ENCODE measurements at places on chromosomes 5 and 9.

GRCh38 chr9:68426755-68427154 is 70.3 kb downstream of the PGM5 start:
- DNase-seq = no peak

DNA sequence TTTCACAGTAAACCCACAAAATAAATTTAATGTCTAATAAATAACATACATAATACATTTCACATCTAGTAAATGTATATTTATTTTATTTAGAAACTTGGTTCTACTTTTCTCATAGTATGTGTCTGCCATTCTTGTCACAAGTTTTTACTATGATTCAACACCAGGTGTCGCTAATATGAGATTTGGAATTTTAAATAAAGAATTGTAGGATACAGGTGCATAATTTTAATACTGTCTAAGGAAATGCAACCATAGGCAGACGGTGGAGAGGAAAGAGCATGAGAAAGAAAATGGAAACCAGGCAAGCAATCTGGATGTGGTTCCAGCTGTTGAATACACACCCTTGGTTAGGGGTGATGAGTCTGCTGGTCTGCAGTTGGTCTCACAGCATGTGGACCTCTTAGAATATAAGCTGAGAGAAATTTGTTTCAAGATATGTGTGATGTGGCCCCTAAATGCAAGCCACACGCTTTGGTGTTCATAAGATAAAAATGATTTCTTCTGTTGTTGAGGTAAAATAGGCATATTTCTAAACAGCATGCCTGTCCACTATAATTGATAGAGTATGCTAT is 114.7 kb upstream of the TXNDC8 start:
- no peak for DNase-seq

DNA sequence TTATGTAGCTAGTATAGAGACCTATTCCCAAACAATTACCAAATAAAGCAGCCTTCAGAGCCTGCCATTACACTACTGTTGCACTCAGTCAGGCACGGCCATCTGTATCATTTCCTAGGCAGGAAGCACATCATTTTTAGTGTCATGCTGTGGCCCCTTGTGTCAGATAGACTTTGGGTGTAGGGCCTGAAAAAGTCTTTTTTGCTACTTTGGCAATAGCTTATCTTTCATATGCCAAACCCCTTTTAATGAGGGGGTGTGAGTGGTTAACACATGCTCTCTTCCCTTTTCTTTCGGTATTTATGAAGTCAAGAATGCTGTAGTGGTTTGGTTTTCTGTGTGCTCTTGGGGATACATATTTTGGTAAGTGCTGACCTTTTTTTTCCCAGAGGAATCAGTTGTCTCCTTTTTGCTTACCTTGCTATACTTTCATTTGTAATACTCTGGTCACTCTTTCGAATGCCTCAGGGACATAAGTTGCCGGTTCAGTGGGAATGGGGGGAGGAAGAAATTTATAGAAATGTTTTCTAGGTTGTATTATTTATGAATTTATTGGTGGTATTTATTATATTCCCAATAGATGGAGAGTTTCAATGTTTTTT is 209.8 kb downstream of the CSNK1G3 start:
- no peak for DNase-seq

DNA sequence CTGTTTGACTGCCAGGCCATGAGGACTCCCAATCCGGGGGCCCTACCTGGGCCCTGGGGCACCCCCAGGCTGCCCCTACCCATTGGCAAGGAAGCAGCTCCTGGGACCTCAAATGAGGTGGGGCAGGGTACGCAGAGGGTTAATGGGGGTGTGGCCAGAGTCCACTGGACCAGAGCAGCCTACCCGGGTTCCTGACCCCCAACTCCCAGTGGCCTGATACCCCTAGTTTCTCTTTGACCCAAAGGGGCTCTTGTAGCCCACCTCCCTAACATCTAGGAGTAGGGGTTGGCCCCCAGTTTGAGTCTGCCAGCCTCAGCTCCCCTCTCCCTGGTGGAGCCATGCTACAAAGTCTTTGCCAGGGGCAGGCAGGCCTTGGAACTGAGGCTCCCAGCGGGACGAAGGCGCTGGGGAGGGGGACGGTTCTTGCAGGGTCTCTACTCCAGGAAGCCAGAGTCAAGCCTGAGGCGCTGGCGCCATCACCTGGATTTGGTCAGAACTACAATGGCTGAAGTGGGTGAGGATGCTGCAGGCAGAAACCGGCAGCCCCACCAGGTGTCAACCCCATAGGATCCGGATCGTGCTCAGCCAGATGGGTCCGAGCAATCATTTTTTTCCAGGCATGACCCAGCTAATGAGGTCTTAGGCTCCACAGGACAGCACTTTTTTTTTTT is 8.4 kb upstream of the CERCAM start:
- no peak for DNase-seq

DNA sequence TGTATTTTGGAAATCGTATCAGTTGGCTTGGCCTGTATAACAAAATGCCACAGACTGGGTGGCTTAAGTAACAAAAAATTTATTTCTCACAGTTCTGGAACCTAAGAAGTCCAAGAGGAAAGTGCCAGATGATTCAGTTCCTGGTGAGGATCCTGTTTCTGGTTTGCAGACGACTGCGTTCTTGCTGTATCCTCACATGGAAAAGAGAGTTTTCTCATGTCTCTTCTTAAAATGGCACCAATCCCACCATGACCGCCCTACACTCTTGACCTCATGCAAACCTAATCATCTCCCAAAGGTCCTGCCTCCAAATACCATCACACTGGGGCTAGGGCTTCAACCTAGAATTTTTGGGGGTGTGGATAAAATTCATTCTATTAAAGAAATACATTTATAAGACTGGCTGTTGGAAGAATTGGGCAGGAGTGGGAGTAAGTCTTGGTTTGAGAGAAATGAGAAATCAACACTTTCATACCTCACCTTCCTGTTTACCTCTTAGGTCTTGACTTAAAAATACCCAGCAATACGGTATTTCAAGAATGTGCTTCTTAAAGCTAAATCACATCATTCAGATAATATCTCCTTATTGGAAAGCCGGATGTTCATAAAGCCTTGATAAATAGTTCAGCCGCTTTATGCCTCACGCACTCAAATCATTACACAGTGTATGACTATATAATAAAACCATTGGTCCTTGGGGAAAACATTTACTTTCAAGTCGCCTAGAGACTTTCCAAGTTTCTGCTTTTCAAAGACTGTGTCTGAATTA is 28.7 kb downstream of the PTTG1 start:
- no peak for DNase-seq

DNA sequence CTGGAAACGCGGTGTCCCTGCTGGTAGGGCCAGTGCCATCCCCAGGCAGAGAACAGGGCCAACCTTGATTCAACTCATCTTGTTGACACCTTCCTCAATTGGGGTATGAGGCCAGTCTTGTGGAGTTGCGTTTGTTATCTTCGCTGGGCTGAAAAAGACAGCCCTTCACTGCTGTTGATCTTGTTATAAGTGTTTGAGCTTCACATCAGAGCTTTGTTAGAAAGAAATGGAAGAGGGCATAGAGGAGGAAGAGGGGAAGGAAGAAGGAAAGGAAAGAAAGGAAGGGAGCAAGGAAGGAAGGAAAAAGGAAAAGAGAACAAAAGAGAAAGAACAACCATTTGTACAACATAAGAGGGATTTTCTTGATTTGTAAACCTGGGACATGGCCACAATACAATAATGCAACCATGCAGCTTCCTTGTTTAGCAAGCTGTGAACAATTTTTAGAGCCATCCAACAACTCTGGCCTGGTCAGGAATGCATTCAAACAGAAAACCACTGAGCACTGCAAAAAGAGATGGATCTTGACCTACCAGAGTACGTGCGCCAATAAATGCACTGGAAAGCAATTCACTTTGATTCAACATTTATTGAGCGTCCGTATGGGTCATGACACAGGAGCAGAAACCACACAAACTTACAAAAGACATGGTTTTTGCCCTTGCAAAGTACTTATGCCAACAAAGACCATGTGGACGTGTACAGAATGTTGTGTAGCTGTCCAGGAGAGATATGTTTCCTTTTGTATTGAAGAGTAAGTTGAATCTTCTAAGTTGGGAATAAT is 152.9 kb downstream of the TLE1 start:
- DNase-seq = no peak

DNA sequence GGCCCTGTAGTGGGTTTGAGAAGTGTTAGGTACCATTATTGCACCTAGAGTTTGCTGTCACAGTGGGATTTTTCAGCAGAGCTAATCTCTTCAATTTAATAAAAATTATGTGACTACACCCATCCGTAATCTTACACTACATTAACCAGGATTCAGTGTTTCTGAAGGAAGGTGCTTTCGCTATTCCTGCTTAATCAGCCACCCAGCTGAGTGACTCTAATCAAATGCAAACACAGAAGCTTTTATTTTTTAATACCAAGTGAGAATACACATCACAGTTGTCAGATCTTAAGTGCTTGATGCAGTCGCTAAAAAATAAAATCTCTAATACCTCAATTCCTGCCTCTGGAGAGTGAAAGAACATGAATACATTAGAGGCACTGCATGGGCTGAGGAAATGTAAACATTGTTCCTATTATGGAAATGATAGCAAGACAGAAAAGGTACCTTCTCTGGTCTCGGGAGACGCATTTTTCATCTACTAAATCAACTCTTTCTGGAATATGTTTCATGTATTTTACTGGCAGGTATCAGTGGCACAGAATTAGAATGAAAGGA is 125.7 kb downstream of the SEMA6A start:
- no peak for DNase-seq

DNA sequence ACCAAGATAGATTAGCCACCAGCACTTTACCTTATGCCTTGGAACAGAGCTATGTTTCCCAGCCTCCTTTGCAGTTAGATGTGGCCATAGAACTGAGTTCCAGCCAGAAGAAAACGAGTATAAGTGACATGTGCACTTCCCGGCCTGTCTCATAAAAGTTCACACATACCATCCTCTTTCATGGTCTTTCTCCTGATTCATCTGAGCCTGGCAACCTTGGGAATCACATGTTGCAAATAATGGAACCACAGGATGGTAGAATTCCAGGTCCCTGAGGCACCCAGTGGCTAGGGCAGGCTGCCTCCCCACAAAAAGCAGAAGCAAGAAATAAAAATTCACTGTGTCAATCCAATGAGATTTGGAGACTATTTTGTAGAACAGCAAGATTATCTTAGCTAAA is 128.1 kb downstream of the PDE4D start:
- DNase-seq = no peak

DNA sequence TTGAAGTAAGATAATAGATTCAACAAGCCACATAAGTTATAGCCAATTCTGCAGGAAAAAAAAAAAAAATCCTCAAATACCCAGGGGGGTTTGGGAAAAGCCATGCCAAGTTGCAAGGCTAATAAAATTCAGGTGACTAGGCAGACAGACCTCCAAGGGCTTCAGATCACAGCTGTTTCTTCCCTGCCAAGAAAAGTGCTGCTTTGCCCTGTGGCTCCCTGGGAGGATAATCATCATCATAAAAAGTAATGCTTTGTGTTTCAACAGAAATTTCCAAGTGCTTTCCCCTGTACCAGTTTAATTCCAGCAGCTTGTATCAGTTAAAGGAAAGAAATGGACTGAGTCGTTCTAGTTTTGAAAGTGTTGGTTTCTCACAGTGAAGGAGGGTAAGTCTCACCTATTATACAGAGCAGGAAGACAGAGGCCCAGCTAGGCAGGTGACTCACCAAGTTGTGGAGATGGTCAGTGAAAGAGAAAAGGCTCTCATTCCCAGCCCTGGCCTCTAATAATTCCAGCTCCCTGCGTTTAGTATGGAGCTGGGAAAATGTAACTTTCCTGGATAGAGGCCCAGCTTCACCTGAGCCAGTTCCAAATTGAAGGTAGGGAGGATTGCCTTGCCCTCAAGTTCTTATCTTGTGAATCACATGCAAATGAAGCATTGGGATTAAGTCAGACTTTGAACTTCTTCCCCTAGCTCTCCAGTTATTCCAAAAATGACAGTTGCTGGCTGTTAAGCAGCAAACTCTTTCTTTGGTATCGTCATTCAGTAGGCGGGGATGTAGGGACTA is 263.4 kb downstream of the GRIA1 start:
- no peak for DNase-seq

- DNase-seq = no peak
Observed at GRCh38 chr9:8868632-8869031, 1069.1 kb upstream of the DMAC1 start.

GRCh38 chr9:111700776-111701175 is 39.4 kb downstream of the GNG10 start:
- no peak for DNase-seq

- DNase-seq = no peak
Observed at GRCh38 chr5:55800924-55801323, 50.2 kb upstream of the IL31RA start.

DNA sequence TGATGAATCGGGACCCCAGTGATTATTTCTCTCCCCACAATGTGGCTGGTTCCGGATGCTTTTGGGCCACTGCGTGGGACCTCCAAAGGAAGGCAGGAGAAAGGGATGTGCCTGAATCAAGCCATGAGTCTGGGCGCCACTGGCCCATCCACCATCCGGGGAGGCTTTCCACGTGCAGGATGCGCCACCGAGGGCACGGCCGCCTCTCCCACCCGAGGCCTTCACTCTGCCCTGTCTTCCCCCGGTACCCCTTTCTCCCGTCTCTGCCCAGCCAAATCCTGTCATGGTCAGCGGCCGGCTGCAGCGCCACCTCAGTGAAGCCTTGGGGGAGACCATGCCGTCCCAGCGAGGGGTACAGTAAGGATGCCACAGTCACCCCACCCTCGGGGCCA is 43.9 kb upstream of the GRHPR start:
- no peak for DNase-seq

Measured in AG09309 (cell line).